ENCODE measurements at places on chromosomes 13 and 19.

DNA sequence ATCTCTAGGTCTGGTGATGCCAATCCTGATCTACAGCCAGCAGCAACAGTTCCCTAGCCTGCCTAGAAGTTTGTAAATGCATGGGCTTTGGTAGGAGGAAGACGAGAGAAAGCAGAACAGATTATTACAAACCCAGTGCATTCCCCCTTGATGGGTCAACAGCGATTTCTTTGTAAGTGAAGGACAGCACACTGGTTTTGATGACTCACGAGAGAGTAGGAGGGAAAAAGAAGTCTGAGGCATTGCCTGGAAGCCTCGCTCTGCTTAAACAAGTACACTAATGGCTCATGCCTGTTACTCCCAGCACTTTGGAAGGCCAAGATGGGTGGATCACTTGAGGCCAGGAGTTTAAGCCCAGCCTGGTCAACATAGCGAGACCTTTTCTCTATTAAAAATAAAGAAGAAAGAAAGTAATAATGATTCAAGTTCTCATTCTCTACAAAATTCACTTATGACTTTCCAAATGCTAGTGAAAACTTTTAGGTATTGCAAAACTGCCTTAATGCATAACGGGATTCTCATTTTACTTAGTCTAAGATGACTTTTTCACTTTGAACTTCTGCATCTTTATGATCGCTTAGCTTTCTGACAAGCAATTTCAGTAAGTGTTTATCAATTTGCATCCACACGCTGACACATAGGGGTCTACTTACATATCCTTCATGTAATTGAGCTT lies 47.7 kb upstream of the USPL1 start:
- DNase-seq = no peak

- DNase-seq = no peak
Measured at GRCh38 chr13:102724923-102725322, 30.1 kb upstream of the METTL21C start.

- no peak for DNase-seq
Measured at GRCh38 chr19:29532097-29532496, 6.3 kb downstream of the VSTM2B start.

DNA sequence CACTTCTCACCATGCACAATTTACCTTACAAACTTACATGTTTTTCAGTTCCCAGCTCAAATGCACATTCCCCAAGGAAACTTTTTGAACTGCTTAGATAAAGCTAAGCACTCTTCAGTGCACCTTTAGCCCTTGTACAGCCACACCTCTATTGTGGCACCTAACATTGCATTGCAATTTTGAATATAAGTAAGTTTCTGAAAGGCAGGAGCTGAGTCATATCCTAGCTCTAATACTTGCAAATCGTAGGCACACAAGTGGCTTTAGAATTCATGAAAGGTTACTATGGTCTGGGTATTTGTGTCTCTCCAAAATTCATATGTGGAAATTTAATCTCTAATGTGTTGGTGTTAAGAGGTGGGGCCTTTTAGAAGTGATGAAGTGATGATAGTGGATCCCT lies 4.9 kb upstream of the ESD start:
- no peak for DNase-seq

GRCh38 chr19:13146763-13147563 lies 3.2 kb downstream of the STX10 start:
- no peak for DNase-seq

DNA sequence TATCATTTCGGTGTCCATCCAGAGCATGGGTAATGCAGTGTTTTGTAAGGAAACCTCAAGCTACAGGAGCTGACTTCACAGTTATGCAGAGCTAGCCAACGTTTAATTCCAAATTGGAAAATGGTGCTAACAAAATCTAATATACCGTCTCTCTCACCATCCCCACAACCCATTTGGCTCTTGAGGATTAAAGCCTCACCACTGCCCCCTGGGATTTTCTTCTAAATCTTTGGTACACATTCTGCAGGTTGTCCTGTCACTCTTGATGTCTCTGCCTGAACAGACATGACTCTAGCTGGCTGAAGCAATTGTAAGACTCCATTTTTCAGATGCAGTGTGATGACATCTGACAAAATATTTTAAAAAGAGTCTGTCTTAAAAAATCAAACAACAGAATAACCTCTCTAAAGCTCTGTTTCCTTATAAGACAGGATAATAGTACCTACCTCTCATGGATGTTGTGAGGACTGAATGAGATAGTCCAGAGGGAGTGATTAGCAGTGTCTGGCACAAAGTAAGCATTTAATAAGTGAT lies 451.8 kb downstream of the SUCLA2 start:
- no peak for DNase-seq

DNA sequence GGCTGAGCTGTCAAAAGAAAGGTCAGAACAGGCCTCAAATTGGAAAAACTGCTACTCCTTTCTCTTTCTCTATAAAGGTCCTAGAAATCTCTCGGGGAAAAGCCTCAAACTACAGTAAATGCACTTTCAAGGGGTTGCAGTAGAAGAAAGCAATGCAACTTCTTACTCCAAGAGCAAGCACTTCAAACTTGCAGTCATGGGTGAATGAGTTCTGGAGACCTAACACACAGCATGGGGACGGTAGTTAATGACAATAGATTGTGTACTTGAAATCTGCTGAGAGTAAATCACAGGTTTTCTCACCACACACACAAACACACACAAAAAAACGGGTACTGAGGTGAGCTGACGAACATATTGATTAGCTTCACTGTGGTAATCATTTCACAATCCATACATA lies 11.8 kb downstream of the TUBGCP3 start:
- DNase-seq = no peak

GRCh38 chr13:113989585-113990300 lies 15.9 kb upstream of the C13orf46 start:
- DNase-seq = no peak

- no peak for DNase-seq
Measured at GRCh38 chr19:4284974-4285373, 5.9 kb downstream of the SHD start.

GRCh38 chr19:1061987-1062386 lies 5.0 kb upstream of the ARHGAP45 start:
- DNase-seq = no peak

- DNase-seq = no peak
Measured at GRCh38 chr13:48000559-48001113, 437 bp downstream of the SUCLA2 start.

GRCh38 chr13:111908981-111909380 lies 158.0 kb upstream of the SOX1 start:
- no peak for DNase-seq

- DNase-seq = no peak
Measured at GRCh38 chr13:40172149-40172591, 494.3 kb downstream of the FOXO1 start.

- no peak for DNase-seq
Measured at GRCh38 chr13:100533588-100534041, 55.0 kb downstream of the GGACT start.

GRCh38 chr19:16118489-16119033 lies 6.9 kb downstream of the RAB8A start:
- peak; percentile 3 for DNase-seq

DNA sequence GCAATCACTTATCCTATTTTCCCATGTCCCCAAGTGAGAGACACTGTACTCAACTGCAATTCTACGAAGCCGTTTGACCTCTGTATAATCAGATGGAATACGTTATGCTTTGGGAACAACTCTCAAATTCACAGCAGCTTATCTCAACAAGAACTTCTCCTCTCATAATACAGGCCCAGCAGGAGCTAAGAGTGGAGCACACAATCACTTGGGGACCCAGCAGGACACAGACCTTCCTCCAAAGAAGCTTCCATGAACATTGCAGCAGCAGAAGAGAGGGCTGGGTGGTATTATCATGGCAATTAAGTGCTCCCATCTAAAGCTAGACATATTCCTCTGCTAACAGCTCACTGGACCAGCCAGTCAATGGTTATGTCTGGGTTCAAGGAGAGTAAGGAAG lies 428.3 kb upstream of the MIR17HG start:
- no peak for DNase-seq

- no peak for DNase-seq
Measured at GRCh38 chr13:43835701-43836100, 43.8 kb downstream of the CCDC122 start.

DNA sequence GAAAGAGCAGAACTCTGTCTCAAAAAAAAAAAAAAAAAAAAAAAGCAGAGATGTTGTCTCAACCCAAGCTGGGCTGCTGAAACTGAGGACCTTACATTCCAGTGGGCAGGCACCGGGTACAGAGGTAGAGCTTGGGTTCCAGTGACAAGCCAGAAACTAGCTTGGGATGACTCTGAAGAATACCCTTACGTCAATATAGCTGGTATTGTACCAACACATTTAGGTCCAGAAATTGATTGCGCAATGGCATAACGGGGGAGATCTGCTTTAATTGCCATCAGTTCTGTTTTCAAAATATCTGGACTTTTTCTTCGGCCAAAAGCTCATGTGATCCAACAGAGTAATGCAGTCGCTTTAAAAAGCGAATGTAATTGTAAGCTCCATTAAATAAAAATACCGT lies 103.1 kb upstream of the UBL3 start:
- DNase-seq = no peak

- DNase-seq = no peak
Measured at GRCh38 chr13:39335721-39336120, 267.3 kb downstream of the LHFPL6 start.

DNA sequence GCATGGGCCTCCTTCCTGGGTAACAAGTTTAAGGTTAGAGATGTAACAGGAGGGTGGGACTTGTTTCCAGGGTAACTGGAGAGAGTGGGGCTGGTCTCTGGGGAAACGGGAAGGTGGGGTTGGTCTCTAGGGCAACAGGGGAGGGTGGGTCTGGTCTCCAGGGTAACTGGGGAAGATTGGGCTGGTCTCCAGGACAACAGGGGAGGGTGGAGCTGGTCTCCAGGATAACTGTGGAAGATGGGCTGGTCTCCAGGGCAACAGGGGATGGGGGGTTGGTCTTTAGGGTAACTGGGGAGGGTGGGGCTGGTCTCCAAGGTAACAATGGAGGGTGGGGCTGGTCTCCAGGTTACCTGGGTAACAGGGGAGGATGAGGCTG lies 36.5 kb downstream of the SPTBN4 start:
- no peak for DNase-seq

GRCh38 chr19:13092606-13093235 lies 9.9 kb downstream of the LYL1 start:
- DNase-seq = no peak

GRCh38 chr13:40792284-40793051 lies 3.1 kb downstream of the SLC25A15 start:
- DNase-seq = no peak

GRCh38 chr13:41177616-41178015 lies 16.8 kb downstream of the KBTBD7 start:
- DNase-seq = no peak

DNA sequence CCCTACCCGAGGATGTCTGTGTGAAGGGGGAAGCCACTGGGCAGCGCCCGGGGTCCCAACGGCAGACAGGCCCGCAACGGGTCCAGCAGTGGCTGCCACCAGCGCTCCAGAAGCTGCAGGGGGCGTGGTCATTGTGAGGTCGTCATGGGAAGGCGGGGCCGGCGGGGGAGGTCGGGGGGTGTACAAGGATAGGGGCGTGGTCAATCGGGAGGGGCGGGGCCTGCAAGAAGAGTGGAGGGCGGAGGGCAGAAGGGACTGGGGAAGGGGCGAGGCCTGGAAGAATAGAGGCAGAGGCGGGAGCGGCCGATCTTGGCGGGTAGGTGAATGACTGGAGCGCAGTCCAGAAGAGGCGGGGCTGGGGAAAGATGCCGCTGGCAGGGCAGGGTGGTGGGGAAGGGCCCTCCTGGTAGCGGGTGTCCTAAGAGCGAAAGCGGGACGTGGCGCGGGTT lies 4.4 kb downstream of the FUZ start:
- peak; percentile 72 for DNase-seq

GRCh38 chr13:110875241-110875640 lies 39.6 kb downstream of the ANKRD10 start:
- no peak for DNase-seq

- no peak for DNase-seq
Measured at GRCh38 chr19:10182847-10183246, 11.9 kb downstream of the DNMT1 start.

GRCh38 chr13:56902276-56902675 lies 238.4 kb upstream of the PRR20A start:
- DNase-seq = no peak

DNA sequence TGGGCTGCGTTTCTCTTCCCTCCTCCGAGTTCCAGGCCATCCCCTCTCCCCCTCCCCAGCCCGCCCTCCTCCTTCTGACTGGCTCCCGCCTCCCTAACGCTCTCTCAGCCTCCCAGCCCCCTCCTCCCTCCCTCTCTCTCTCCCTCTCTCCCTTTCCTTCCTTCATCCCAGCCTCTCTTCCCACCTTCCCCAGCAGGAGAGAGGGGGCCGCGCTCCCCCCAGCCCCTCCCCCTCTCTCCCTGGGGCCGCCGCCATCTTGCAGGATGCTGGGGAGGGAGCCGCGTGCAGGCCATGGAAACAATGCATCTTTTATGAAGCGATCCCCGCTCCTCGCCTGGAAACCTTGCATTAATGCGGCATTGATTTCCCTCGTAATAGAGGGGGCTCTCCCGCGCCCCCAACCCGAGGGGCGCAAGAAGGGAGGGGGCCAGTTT lies 42.6 kb upstream of the ADGRL1 start:
- peak; percentile 26 for DNase-seq

- DNase-seq = no peak
Measured at GRCh38 chr19:2494084-2494446, 18.1 kb downstream of the GADD45B start.

DNA sequence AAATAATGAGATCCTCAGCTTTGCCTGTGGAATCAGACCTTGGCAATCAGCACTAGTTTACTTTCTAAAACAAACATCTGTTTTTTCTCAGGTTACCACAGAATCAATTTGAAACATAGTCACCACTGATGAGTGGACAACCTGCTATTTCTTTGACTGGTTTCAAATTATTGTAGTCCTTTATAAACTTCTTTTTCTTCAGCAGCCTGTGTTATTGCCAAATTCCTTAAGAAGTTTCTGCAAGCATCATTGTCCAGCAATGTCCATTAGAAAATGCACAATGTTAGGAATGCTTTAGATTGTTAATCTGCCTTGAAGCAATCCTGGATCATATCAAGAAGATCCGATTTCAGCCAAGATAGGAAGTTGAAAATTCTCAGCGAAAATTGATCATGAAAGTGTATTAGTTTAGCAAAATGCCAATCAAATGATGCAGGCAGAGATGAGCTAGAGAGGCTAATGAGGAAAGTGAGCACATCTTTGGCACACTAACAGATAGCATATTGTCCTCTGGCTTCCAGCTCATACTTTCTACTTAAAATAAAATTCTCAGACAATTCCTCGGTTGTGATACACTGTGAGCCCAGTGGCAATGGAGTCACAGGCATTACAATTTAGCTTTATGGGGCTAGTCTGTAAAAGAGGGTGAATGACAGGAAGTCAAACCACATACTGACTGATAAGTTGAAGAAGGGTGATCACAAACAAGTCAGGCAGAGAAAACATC lies 270.6 kb downstream of the SLITRK6 start:
- no peak for DNase-seq

DNA sequence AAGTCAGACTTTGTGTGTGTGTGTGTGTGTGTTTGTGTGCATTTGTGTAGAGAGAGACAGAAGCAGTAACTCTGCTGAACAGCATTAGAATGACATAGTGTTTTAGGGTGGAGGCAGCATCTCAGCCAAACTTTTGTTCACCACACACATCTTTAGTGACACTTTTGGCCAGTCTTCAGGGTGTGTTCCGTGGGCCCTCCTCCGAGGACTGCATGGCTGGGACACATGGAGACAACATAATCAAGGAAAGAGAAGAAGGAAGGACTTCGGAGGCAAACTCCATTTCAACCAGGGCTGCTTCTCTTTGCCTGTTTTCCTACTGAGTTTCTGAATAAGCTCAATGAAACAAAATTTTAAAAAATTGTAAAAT lies 205.1 kb downstream of the LHFPL6 start:
- DNase-seq = no peak

- no peak for DNase-seq
Measured at GRCh38 chr19:55493052-55493644, 4.9 kb downstream of the SSC5D start.

All from stimulated activated CD4-positive, alpha-beta T cell treated with anti-CD3 and anti-CD28 coated beads, Interleukin-1b, Interleukin-23, amount 100 ng/mL, for 24 hours (primary cell).